ENCODE measurements at places on chromosomes 11 and 22.
A peak's percentile ranks its signal among the peaks of the same experiment; 100 is the strongest.

GRCh38 chr22:33504941-33505625, 415.2 kb downstream of the LARGE1 start:
- DNase-seq, result no peak

DNA sequence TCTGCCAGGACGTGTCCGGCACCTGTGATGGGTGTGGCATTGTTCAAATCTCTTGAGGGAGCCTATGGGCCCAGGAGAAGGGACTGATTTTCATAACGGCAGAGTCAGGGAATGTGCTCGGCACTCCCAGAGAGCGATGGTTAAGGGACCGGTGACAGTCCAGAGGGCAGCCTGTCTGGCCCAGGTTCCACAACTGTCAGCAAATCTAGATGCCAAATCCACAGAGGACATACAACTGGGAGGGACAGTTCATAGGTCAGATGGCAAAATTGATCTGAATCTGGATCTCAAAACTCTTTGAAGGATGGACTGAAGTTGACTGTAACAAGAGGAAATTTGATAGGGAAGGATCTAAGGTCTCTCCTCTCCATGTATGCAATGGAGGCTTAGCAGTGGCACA, 7.5 kb downstream of the SEC14L2 start:
- DNase-seq, result no peak

- DNase-seq, result no peak
Observed at GRCh38 chr11:74551754-74552145, 40.6 kb upstream of the POLD3 start.

DNA sequence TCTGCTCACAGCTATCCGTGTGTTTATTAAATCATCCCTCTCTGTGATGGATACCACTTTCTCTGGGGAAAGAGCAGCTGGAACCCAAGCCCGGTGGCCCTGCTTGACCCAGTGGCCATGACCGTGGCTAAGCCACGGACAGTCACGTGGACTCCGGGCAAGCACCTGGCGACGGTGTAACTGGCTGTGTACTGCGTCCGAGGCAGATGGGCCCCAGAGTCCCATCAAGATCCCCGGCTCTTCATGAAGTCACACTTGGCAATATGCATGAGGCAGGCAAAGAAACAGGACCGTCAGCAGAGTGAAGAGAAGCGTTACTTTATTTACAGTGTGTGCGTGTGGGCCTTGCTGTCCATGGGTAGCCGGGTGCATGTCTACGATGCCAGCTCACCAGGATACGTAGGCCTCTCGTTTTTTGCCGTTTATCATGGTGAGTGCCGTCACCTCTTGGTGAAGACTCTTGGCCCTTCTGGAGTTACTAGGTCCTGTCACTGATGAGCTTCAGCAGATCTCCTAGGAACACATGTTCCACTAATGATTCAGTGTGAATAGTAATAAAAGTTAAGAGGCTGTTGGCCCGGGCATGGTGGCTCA, 366.3 kb downstream of the TBC1D22A start:
- DNase-seq, result no peak

DNA sequence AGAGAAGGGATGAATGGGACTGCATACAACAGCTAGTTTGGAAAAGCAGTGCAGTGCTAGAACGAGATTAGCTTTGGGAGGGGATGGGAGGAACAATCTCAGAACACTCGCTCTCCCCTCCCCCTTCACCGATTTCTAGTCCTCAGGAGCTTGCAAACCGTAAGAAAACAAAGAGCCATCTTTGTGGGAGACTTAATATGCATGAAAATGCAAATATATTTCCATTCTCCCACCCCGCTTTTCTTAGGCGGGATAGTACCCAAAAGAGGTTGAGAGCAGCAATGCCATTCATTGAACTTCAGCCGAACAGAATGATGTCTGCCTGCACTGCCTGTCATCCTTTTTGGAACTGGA, 1.1 kb downstream of the SPINDOC start:
- DNase-seq, result no peak

DNA sequence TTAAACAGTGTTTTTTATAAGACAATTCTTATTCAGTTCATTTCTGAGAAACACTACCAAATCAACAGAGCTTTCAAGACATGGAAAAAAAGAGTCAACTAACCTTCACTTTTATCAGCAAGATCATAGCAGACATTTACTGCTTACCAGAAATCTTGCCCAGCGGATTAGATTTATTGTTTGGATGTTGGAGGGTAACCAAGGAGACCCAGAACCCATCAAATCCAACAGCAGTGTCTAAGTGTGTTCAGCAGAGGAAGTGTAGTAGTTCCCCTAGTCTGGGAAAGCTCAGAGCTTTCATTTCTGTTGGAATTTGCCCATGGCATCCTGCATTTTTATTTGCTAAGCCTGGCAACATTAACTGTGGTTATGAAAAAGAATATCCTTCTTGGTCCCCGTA, 2.4 kb upstream of the PGM2L1 start:
- no peak for DNase-seq

- DNase-seq, result no peak
Observed at GRCh38 chr11:78821371-78822306, 247.0 kb upstream of the NARS2 start.

- DNase-seq, result no peak
Observed at GRCh38 chr11:104370478-104370877, 206.5 kb upstream of the PDGFD start.

DNA sequence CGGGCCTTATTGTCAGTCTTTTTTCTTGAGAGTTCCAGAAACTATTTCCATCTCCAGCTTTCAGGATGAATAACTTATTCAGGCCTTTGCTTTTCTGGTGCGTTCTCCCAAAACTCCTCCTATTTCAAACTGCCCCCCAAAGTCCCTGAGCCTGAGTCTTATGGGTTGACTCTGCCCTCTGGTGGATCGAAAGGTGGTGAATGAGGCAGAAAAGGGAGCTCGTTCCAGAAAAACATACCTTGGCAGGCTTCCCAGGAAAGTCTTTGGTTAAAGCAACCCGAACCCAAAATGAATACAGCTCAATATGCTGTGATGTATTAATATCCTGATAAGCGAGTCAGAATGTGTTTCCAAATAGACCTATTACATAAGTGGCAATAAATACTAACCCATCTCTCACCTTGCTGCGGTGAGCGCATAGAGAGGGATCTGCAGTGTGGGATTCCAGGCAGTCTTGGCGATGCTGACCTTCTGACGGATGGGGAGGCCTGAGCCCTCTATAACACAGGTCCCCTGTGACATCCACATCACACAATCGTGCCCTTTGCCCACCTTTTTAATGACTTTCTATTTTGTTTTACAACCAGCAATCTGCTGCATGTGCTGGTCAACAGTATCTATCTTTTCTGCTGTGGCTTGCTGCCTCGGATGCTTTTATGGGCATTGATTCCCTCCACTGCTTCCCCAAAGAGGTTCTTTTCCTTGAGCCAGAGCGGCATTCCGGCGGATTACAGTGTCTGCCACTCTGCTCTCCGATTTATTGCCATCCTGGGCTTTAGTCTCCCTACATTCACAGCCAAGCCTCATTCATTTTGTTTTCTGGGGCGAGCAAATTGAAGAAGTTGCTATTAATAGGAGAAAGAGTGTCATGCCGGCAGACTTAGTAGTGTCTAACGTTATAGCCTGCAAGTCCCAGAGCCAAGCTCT, 756.8 kb downstream of the NTM start:
- DNase-seq, result peak; percentile 27

DNA sequence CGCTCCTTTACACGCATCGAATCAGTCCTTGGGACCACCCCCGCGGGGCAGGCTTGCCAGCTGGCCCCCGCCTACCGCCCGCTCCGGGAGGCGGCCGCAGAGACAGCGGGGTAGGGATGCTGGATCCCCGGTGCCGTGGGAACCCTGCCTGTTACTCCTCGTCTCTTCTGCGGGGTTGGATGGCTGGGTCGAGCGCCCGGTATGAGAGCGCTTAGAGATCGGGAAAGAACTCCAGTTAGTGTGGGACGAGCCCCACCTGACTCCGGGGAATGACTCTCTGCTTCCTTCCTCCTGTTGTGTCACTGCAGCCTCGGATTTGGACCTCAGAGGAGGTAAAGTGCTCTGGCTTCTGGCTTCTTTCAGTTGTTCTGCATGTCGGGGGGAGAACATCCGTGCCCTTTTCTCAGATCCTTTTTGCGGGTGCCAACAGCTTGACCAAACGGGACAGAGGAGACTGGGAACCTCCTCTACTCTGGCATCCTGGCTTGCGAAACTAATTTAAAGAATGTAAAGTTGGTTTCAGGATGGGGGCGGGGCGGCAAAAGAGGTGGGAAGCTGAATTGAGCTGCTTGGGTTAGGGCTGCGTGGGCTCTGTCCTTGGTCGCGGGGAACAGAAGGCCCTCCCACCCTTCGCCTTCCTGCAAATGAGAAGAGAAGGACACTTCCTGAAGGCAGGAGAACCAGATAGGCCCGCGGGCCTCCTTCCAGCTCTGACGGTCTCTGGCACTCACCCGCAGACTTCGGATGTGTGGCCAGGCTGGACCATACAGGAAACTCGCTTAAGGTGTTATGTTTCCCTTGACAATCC, 938 bp downstream of the LAYN start:
- DNase-seq, result peak; percentile 28

- DNase-seq, result no peak
Observed at GRCh38 chr22:37014835-37015586, 4.2 kb downstream of the TST start.

DNA sequence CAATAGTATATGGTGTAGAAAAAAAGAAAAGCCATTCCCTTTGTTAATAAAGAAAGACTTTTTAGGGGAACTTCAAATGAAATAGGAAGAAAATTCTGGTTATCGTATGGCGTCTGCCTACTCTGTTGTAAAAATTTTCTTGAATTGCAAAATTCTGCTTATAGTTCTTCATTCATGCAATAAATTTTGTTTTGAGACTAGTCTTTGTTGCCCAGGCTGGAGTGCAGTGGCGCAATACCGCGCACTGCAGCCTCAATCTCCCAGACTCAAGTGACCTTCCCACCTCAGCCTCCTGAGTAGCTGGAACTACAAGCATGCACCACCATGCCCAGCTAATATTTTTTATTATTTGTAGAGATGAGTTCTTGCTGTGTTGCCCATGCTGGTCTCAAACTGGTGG, 5.8 kb downstream of the DDIAS start:
- DNase-seq, result peak; percentile 91

GRCh38 chr11:119993722-119994121, 144.2 kb downstream of the TRIM29 start:
- DNase-seq, result no peak

GRCh38 chr11:122721964-122722266, 66.4 kb downstream of the UBASH3B start:
- no peak for DNase-seq

DNA sequence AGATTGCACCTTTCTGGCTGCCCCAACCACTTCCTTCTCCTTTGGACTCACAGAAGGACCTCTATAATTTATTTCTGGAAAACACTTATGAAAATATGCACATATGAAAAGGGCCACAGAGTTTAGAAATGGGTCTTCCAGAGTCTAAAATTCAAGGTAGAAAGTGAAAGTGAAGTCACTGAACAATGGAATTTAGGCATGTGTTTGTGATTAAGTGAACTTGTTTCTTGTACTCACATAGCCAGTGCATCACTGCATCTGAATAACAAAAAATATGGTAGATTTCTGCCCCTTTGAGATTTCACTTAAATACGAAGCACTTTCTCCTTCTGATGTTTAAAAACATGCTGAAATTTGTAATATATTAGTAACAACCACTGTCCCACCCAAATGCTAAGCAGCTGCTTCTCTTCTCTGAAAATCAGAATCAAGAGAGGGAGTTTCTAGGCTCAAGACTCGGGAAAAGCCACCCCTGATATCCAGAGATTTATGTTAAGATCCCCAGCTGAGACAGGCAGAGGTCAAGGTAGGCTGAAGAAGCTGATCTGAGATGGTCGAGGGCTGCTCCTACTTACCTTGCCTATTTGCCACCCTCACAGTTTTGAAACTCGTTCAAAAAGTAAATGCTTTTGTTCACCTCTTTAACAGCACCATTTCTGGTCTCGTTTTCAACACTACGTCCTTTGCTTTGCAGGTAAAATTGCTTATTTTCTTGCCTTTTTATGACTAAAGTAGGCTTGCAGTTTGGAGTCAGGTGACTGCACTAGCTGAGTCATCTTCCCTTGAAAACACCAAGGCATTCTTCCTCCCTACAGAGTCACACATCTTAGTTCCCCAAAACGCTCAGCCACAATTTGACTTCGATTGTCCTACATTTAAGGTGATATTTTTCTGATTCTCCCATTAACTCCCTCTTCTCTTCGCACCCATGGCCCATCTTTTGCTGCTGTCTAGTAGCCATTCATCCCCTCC, at the start of gene XKR3:
Gene XKR3, minus strand, starts transcription at position 696 of the 972 bp plus-strand sequence. CDS start 17,338 bp downstream, outside the sequence.
- DNase-seq, result peak; percentile 79

DNA sequence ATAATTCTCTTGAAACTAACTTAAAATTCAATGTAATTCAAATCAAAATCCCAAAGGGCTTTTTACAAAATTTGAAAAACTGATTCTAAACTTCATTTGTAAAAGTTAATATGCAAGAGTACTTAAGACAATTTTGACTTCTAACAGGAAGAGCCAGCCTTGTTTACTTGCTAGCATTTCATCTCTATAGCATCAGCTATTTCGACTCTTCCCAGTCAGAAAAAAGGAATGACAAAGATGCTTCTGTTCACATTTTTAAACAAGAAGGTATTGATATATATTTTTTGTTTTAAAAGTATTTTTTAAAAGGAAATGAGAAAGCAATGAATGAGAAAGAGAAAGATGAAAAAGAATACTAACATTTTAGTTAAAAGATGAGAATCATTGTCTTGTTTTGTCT, 16.4 kb downstream of the SLN start:
- no peak for DNase-seq

- no peak for DNase-seq
Observed at GRCh38 chr11:128786507-128786906, 80.6 kb downstream of the KCNJ1 start.

- DNase-seq, result no peak
Observed at GRCh38 chr22:22137891-22138290, 106.7 kb upstream of the VPREB1 start.

DNA sequence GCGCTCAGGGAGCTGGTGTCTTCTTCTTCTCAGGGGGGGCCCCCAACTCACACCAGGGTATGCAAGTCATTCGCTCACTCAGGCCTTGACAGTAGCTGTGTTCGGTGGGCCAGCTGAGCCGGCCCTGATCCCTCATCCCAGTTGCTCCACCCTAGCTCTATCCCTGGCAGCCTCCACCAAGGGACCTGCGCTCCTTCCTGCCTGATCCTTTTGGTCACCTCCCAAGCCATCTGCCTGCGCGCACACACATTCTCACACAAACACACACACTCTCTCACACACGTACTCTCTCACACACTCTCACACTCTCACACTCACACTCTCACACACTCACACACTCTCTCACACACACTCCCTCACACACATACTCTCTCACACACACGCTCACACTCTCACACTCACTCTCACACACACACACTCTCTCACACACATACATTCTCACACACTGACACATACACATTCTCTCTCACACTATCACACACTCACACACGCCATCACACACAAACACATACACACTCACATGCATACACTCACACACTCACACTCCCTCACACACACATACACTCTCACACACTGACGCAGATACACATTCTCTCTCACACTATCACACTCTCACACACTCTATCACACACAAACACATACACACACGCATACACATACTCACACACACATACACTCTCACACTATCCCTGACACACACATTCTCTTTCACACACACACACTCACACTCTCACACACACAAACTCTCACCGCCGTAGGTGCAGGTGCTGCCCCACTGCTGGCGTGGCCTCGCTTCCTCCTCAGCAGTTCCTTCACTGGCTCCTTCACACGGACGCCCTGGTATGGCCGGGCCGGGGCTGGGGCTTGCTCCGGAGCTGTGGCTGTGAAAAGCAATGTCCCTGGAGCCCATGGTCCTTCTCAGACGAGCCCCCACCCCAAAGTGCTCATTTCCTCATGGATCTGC, 20.8 kb downstream of the POU2AF1 start:
- DNase-seq, result no peak

Data from inflammatory macrophage (primary cell).